ENCODE measurements at places on chromosomes 4 and X.

DNA sequence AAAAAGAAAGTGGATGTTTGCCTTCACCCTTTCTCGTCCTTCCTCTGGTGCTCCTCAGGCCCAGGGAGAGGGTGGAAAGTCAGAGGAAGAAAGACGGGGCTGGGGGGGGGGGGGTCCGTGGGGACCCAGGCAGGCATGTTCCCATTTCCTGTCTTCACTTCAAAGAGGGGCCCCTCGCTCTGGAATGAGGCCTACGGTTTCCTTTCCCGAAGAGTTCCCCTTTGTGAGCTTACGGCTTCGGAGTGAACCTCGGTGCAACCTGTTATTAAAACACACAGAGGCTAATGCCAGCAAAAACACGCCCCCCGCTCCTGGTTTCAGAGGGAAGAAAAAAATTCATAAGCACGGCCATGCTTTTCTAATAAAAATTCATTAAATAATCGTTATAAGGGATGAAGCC is 40.1 kb downstream of the SHOX start:
- DNase-seq: no peak

DNA sequence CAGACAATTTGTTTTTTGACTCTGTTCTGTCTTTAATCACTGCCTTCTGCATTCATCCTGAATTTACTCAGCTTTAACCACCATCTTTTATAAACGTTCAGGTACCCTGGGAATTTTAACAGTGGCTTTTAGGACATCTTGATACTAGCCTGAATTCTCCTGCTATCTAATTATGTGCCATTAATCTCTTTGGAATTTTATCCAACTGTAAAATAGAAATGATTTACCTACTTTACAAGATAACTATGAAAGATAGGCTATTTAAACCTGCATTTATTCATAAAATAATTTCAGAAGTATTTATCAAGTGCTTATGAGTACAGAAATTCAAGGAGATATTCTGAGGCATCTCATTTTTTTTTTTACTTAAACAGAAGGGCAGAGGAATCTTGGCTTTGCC is 146.5 kb upstream of the PLAC1 start:
- DNase-seq: no peak

DNA sequence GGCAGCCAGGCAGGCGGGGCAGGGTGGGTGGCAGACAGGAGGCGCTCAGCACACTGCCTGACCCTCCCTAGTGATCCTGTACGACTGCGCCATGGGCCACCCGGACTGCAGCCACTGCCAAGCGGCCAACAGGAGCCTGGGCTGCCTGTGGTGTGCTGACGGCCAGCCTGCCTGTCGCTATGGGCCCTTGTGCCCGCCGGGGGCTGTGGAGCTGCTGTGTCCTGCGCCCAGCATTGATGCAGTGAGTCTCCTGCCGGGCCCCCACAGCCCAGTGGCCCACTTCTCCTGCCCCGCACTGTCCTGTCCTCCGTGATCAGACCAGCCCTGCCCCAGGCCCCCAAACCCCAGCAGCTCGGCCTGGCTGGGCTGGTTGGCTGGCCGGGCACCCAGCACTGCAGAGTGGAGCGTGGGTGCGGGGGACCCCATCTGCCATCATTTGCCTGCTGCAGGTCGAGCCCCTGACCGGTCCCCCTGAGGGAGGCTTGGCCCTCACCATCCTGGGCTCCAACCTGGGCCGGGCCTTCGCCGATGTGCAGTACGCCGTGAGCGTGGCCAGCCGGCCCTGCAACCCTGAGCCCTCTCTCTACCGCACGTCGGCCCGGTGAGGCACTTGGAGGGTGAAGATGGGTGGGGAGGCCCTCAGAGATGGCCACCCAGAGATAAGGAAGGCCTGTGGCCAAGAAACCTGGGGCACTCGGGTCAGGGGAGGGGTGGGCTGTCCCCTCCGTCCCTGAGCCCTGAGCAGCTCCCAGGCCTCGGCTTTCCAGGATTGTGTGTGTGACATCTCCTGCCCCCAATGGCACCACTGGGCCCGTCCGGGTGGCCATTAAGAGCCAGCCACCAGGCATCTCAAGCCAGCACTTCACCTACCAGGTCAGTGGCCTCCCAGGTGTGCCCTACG is 7.6 kb downstream of the PLXNB3 start:
- no peak for DNase-seq

DNA sequence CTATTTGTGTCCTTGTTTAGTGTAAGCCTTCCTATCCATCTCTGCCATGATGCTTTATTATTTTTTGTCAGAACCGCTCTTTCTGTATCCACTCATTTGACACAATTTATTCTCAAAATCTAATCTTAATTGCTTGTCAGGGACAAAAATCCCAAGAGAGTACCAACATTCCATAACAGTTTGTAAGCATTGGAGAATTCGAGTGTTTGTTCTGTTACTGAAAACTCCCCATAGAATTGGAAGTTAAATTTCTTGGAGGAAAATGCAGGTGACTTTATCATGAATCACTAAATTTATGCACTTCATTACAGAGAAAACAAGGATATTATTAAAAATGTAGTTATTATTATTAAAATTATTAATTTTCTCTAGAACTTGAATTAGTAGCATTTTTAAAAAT is 1986.1 kb downstream of the ARAP2 start:
- DNase-seq: no peak

DNA sequence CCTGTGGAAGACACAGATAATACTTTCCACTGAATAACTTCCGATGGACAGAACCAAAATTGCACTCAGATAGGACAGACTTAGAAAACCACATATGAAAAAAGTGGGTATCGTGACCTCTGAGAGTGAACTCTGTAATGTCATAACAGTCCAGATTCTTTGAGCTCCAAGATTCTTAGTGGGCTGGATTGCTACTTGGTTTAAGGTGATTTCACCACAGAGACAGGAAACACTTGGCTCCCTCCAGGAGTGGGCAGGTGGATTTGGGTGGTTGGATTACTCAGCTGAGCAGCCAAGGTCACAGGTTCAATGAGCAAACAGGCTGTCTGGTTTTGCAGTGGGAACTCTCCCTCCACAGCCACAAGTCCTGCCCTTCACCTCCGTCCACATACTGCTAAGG is 126.0 kb downstream of the AFAP1 start:
- no peak for DNase-seq

GRCh38 chrX:106009145-106009544 is 29.4 kb downstream of the SERPINA7 start:
- no peak for DNase-seq

- no peak for DNase-seq
These were observed 155.3 kb downstream of the GRIA3 start for GRCh38 chrX:123339221-123339905.

DNA sequence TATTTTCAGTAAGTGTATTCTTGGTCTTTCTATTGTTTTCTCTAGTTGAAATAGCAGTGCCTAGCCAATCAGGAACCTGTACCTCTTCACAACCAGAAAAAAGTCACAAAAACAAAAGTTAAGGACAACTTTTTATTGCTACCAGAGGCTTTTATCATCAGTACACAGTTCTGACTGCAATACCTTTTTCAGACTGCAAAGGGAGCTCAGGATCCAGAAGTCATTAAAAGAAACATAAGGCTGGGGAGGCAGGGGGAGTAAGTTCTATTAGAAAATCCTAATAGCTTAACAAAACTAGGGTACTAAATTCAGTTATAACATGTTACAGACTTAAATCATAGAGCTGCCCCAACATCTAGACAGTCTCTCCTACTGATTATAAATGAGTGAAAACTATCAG is 28.8 kb downstream of the CCNI start:
- no peak for DNase-seq

Data from CD4-positive, alpha-beta T cell treated with Interleukin-15 for 4 hours (primary cell).